ENCODE measurements at places on chromosomes 12 and 14.
A peak's percentile ranks its signal among the peaks of the same experiment; 100 is the strongest.

- no peak for DNase-seq
Measured at GRCh38 chr12:13591488-13591887, 389.9 kb downstream of the GRIN2B start.

DNA sequence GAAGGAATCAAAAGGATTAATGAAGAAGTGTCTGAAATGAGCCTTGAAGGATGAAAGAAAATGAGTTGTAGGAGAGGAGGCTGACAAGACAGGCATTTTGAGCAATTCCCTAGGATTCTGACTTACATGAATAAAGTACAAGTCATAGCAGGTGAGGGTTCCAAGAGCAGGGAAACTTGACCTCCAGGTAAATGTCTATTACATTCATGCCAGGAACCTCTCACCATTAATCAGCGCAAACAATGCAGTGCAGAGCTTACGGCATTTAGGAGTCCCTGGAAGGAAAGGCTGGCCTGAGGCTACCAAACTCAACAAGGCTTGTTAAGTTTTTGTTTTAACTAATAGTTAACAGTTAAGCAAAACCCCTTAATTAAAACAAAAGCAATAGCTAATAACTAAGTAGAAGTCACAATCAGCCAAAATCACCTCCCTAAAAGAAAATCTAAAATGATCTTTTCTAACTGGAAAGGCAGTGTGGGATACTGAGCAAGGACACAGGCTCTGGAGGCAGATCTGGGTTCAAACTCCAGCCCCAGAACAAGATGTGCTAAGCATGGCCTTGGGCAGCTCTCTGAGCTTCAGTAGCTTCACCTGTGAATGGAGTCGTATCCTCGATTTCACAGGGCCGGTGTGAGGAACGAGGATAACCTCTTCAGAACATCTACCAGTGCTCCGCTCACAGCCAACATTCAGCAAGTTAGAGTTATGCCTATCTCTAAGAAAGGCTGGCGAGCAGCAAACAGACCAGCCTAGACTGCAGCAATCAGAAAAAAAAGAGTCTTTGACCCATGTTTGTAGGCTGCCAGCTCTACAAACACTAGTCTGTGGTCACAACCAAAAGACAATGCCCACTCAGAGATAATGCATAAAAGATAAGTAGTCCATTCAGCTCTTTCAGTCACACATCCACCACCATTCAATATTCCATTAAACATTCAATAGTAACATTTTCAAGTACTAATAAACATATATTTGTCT, 16.9 kb downstream of the PPTC7 start:
- DNase-seq = no peak

DNA sequence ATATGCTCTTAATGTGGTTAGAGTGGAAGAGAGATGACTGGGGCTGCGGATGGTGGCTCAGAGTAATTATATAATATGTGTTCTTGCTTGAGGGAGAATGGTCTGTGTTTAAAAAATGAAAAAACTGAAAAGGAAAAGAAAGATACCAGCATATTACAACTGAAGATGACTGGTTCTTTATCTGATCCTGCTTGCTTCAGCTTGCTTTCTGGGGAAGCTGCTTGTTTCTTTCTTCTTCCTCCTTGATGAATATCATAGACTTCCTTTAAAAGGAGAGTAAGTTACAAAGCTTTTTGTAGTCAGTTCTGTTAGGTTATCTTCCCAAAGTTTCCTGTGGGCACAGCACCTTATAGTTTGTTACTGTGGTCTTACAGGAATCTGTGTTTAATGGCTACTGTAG, 210.9 kb downstream of the ERC1 start:
- no peak for DNase-seq

- no peak for DNase-seq
Measured at GRCh38 chr12:3490895-3491144, 183 bp upstream of the PRMT8 start.

- DNase-seq = no peak
Measured at GRCh38 chr14:32256576-32256975, 53.5 kb upstream of the RNU6-8 start.

- DNase-seq = no peak
Measured at GRCh38 chr12:92779902-92780301, 77.1 kb downstream of the PLEKHG7 start.

DNA sequence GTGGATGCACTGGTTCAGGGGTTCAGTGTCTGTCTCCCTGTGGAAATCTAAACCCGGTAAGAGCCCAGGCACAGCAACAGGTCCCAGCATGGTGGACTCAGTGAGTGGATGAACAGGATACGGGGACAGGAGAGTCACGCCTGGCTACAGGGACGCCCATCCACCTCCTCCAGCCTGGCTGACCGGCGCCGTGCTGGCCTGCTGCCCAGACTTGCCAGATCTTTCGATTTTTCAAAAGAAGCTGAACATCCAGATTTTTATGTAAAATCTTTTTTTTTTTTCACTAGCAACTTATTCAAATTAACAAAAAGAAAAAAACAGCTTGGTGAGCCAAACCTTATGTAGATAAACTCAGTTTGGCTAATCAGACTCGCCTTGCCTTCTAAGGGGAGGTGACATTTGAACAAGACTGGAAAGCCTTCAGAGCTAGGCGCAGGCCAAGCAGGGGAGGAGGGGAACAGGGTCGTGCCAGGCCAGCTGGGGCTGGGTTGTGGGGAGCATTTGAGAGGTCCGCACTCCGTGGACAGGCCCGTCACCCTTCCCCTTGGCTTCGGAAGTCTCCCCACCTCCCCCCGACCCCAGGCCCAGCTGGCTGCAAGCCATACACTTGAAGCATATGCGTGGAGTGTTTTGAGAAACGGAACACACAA, 87.8 kb upstream of the NCOR2 start:
- no peak for DNase-seq

DNA sequence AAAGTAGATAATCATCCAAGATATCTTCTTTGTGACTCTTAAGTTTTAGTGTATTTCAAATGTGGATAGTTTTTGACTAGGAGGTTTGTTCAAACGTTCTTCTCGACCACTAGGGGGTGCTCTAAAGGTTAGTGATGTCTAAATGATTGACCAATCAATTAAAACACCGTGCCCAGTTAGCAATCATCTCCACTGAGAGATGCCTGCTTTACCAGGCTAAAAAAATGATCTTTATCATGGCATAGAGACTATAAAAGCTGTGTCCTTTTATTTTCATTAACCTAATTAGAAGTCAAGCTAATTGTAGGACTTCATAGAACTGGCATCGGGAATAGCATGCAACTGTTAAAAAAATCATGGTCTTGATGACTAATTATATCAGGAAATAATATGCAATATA, 153.9 kb downstream of the PRKCH start:
- no peak for DNase-seq

DNA sequence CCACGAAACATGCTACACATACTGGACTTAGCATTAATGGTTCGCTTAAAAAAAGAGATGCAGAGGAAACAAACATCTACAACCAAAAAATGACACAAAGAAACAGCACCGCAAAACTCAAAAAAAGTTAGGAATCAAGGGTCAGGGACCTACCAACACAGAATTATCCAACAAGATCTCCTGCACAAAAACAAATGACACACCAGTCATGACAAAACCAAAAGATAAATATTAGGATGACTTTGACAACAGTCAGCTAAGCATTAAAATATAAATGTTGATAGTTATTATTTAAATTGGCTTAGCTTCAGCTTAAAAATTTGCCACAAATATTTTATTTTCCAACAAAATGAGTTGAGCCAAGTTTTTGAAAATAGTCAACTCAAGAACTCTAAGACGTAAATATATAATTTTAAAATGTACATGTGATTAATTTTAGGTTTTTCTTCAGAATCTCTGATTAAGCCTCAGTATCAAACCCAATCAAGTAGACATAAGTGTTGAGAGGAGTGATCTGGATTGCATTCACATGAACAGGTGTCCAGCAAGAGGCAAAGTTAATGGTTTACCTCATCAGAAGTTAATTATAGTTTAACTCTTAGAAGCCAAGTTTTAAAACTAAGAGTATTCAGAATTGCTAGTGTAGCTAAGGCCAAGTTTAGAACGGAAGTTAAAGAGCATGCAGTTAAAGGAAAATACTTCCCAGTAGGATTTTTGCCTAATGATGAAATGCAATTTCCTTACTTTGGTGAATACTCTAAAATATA, 79.9 kb downstream of the HEATR5A start:
- no peak for DNase-seq

DNA sequence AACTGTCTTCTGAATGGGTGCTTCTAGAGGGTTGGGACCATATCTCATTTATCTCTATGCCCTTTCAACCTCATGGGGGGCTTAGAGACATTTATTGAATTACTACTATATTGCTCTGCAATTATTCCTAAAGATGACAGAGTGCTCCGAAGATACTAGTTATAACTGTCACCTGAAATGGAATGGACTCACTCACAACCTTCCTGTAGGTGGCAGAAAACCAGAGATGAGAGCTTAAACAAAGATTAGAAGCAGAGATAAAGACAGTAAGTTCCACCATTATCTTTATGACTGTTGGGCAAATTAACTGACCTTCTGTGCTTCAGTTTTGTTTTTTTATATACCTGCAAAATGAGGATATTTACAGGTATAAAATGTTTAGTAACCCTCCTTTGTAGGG, 31.5 kb upstream of the GTF2A1 start:
- no peak for DNase-seq

DNA sequence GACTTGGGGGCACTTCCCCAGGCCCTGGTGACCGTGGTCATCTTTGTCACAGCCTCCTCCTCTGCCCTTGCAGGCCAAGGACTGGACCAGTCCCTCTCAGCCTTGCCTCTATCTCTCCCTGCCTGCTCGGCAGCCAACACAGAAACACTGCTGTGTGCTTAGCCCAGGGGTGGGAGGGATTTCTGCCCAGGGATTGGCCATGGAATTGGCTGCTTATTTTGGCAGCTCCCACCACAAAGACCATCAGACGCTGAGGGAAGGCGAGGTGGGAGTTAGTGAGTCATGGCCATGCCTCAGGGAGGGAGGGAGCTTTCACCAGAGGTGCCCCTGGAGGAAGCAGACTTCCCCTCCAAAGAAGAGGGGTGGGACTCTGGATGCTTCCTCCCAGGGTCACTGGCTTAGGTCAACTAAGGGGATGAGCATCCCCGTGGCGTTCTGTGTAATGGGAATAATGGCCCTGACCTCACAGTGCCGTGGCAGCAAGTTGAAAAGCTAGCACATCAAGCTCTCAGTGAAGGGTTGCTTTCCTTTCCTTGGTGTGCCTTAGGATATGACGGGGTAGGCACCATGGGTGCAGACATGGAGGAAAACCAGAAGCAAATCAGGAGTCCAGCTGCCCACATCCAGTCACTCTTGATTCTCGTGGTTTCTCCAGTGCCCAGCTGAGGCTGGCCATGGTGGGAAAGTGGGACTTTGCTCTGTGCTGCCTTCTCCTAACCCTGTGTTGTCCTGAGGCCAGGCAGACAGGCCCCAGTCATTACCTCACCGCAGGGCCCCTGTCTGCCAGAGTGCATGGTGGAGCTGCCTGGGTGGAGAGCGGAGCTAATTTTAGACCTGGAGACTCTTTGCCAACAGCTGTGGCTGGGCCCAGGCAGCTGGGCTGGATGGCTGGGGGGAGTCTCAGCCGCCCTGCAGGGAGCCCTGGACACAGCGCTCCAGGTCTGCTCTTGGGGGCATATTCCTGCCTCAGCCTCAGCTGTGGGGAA, 21.4 kb downstream of the B4GALNT3 start:
- DNase-seq = no peak

DNA sequence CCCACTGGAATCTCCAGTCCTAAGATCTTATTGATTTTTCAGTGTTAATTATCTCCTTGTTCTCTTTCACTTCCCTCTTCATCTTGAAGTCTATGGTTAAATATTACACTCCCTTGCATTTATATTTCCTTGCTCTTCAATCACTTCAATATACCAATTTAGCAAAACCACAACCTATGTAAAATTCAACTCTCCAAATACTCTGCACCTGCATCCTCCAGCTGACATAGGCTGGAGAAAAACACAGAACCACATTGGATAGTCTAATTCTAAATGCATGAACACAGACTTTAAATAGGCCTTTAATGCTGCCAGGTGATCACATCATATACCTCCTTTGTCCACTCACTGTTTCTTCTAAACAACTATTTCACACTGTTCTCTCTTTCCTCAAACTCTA, 253.8 kb upstream of the GARIN6 start:
- no peak for DNase-seq

GRCh38 chr12:120115692-120116440, 687 bp downstream of the RAB35 start:
- peak; percentile 51 for DNase-seq

GRCh38 chr12:31849090-31849687, 110.0 kb upstream of the RESF1 start:
- no peak for DNase-seq

DNA sequence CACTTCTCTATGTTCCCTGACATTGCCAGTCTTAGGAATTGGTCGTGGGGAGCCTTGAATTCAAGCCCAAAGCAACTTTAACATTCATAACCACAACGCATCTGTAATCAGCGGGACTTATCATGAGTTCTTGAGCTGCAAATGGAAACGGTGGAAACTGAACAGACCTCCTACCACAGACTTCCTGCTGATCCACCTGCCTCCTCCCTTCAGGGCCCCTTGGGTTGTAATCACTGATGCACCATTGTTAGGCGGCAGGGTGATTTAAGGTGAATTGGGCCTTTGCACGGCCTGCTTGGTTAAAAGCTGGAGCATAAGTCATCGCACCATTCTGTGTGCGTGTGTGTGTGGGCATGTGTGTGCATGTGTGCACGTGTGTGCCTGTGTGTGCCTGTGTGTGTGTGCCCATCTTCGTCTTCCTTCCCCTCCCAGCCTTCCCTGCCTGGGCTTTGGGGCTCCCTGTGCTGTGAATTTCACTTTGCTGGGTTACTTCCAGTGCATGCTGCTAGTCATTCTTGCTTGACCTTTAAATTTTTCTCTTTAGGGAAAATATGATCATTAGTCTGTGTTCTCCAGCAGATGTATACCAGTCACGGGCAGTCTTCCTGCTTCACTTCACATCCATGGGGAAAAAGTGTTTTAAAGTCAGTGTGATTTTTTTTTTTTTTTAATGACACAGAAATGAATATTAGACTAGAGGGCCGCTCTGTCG, 29.1 kb downstream of the CHST11 start:
- DNase-seq = peak; percentile 49

DNA sequence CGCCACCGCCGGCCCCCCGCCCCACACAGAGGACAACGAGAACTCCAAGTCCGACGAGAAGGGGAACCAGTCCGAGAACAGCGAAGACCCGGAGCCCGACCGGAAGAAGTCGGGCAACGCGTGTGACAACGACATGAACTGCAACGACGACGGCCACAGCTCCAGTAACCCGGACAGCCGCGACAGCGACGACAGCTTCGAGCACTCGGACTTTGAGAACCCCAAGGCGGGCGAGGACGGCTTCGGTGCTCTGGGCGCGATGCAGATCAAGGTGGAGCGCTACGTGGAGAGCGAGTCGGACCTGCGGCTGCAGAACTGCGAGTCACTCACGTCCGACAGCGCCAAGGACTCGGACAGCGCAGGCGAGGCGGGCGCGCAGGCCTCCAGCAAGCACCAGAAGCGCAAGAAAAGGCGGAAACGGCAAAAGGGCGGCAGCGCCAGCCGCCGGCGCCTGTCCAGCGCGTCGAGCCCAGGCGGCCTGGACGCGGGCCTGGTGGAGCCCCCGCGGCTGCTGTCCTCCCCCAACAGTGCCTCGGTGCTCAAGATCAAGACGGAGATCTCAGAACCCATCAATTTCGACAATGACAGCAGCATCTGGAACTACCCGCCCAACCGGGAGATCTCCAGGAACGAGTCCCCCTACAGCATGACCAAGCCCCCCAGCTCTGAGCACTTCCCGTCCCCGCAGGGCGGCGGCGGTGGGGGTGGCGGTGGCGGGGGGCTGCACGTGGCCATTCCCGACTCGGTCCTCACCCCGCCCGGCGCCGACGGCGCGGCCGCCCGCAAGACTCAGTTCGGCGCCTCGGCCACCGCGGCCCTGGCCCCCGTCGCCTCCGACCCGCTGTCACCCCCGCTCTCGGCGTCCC, 150.9 kb downstream of the EGLN3 start:
- DNase-seq = no peak

All from activated naive CD8-positive, alpha-beta T cell treated with anti-CD3 and anti-CD28 coated beads, Interleukin-2, amount 50 U/mL, for 24 hours (primary cell).